ENCODE measurements at places on chromosomes 1 and 21.
A peak's percentile ranks its signal among the peaks of the same experiment; 100 is the strongest.

DNA sequence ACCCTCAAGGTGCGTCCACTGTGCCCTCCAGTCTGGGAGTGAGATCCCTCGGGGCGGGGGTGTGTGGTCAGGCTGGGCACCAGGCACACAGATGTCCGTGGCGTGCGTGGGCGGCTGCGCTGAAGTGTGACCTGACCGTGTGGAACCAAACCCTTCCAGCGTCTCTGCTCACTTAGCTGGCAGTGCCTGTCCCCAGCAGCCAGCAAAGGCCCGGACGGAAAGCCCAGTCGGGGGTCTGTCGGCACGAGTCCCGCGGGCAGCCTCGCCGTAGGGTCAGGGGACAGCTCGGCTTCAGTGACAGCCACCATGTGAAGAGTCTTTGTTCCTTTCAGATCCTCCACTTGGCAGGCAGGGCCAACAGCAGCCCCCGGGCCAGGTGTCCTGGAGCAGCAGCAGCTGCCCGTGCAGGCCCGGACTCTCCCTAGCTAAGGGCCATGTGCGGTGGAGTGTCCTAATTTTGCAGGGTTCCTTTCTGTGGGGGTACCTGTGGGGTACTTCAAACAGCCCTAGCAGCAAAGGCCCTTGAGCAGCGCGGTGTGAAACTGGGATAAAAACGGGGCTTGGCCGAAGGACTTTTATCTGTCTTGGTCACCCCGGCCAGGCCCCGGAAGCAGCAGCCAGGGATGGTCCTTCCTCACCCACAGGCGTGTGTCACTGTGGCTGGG lies 11.6 kb downstream of the TTLL10 start:
- DNase-seq: no peak

- DNase-seq: no peak
Measured at GRCh38 chr1:42692461-42692860, 10.2 kb downstream of the YBX1 start.

DNA sequence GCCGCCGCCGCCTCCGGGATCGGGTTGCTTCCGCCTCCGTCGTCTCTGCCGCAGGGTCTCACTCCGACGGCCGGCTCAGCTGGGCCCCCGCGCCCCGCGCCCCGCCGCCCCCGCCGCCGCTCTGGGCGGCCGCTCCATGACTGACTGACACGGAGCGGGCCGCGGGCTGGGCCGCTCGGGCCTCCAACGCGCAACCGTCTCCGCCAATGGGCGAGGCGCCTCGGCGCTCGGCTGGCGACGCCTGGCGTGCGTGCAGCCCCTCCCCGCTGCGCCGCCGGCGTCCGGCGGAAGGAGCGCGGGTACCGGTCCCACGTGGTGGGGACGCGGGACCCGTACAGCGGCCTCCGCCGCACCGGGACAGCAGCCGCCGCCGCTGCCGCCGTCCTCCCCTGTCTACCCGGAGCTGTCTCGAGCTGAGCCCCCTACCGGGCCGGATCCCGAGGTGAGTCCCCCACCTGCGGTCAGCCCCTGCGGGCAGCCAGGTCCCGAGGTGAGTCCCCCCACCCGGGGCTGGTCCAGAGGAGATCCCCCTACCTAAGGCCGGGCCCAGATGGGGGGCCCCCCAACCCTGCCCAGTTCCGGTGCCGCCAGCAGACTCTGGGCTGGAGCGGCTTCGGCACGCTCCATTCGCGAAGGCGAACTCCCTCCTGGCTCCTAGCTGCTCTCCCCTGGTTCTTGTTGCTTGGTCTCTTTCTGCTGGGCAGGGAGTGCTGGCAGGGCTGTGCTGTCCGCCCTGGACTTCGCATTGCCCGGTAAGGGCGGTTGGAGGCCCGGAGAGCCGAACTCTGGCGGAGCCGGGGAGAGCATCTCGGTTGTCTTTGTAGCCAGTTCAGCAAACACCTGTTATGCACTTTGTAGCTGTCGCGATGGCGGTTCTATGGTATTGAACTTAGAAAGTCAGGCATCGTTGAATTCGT lies at the start of the genes TAF5L and URB2:
TSS of gene TAF5L (minus strand) at position 208 of the 917 bp plus-strand sequence. CDS start 11,640 bp downstream, outside the sequence.
TSS of gene URB2 (plus strand) at position 333 of the 917 bp plus-strand sequence. CDS start 1,387 bp downstream, outside the sequence.
- peak; percentile 90 for DNase-seq

GRCh38 chr1:25697435-25698217 lies 81.0 kb downstream of the MAN1C1 start:
- DNase-seq: no peak

DNA sequence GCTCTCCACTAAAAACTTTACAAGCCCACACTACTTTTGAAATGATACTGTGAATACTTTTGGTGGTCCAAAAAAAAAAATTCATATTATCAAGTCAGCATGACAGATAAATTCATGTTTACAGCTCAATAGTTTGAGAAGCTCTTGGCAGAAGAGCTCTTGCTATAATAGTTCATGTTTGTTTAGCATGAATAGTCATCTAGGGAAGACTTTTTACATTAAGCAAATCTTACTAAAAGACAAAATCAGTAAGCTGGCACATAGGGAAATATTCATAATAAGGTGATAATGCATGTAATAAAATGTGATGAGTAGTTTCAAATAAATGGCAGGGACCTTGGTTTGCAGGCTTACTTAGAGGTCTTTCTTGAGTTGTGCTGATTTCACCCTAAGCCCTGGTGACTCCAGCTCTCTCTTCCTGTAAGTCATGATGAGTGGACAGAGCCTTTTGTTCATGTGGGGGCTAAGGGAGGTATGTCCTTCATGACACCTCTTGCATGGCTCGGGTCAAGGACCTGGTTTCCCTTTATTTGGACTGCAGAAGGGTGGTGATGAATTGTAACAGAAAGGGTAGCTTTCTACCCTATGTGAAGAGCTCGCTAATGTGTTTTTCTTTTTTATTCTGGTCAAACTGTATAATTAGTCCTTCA lies 166.7 kb downstream of the GABPA start:
- DNase-seq: no peak

DNA sequence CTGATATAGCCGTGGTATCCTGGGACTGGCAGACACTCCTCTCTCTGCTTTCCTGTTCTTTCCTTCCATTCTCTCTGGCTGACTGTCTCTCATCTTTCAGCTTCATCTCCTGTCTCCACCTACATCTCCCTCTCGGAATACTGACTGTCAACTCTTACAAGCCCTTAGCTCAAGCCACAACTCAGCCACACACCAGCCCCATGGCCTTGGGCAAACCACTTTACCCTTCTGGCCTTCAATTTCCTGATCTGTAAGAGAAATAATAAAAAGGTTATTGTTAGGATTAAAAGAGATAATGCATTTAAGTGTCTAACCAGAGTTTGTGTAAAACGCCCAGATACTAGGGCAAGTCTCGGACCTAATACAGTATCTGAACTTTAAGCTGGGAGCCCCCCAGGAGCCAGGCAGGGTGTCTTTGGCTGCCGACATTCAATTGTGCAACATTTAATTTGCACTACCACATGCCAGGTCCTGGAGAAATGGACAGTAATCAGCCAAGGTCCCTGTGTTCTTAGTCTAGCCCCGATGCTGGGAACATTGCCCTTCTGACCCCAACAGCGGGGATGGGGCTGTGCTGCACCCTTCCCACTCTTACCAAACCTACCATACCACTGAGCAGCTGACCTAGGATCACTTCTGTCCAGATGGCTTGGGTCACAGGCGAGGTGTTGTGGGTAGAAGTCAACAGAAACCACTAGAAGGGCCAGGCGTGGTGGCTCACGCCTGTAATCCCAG lies 5.1 kb downstream of the ECHDC2 start:
- DNase-seq: no peak

GRCh38 chr1:154433161-154433764 lies 28.1 kb downstream of the IL6R start:
- DNase-seq: no peak

GRCh38 chr1:54806931-54807611 lies 5.9 kb upstream of the TTC22 start:
- no peak for DNase-seq

DNA sequence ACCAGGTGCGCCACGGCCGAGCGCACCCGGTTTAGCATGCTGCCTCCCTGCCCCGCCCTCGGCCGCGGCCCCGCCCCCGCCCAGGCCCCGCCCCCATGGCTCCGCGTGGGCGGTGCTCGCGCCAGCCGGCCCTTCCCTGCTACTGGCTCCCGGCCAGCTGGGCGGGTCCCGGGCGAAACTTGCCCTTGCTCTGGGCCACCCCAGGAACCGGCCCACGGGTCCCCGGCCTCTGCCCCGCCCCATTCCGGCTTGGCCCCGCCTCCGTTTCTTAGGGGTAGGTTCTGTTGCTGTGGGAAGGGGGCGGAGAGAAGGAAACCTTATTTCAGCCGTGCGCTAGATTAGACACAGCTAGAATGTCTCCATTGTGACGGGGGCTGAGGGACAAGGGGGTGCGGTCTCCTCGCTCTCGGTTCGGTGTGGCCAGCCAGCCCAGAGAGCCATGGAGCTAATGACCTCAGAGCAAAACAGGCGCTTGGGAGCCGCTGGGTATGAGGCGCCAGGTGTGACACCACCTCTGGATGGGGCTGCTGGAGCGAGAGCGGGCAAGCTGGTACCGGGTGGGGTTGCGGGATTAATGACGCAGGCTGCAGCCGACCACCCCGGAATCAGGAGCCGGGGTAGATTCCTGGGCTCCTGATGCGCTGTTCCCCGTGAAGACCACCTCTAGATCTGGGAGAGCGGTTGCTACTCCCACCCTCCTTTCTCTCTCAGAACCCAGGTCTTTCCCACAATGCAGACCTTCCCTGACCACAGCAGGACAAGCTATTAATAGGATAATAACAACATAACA lies at the start of gene PPM1J:
TSS of gene PPM1J (minus strand) at position 69 of the 790 bp plus-strand sequence. CDS start at position 38, 31 bp downstream.
- DNase-seq: peak; percentile 98

DNA sequence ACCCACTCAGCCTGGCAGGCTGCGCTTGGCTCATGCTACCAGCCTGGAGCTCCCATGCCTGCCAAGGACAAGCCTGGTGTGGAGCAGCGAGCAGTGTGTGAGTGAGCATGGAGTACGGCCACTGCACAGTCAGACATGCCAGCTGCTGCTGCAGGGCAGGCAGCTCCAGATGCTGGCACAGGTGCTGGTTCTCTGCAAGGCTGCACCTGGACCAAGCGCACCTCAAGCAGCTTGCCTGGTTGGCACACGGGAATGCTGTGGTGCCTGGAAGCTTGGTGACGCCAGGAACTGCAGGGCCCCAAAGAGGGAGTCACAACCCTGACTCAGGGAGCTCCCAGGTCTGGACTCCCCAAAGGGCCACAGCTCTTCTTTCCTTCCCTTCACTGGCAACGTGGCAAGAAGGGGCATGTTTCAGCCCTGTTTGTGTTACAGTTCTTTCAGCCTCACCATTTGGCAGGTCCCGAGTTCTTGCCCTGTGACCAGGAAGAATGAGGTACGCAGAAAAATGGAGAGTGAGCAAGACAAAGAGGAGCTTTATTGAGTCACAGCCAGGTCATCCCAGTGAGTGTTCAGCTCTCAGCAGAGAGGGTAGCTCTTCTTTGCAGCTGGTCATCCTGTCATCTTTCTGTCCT lies 26.1 kb downstream of the ACOT7 start:
- DNase-seq: no peak

- DNase-seq: no peak
Measured at GRCh38 chr21:31892686-31893085, 19.9 kb downstream of the HUNK start.

DNA sequence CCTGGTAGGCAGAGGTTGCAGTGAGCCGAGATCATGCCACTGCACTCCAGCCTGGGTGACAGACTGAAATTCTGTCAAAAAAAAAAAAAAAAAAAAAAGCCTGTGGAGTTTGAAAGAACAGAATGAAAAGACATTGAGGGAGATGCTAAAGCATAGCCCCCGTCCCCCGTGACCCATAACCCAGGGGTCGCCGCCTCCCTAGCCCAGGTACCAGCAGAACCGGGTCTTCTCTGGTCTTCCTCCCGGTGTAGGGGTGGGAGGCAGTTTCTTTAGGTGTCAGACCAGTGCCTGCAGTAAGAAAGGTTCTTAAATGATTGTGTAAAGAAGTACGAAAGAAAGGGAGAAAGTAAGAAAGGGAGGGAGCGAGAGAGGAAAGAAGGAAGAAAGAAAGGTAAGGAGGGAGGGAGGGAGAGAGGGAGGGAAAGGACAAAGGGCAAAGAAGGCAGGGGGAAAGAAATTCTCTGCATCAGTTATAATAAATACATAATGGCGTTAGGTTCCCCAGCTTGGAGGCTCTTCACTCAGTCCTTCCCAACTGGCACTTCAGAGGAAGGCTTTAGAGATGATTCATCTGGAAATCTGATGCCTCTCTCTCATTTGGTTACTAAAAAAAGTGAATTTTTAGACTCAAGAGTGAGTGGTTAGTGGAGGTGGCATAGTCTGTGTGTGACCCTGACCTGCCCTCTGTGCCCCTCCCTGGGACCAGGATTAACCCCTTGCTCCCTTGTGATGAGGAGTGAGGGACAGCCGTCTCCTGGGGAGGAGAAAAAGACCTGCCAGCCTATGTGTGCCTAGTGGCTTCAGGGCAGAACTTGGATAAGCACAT lies 1.1 kb downstream of the IL24 start:
- no peak for DNase-seq

- no peak for DNase-seq
Measured at GRCh38 chr1:225990705-225991464, 8.3 kb downstream of the SDE2 start.

DNA sequence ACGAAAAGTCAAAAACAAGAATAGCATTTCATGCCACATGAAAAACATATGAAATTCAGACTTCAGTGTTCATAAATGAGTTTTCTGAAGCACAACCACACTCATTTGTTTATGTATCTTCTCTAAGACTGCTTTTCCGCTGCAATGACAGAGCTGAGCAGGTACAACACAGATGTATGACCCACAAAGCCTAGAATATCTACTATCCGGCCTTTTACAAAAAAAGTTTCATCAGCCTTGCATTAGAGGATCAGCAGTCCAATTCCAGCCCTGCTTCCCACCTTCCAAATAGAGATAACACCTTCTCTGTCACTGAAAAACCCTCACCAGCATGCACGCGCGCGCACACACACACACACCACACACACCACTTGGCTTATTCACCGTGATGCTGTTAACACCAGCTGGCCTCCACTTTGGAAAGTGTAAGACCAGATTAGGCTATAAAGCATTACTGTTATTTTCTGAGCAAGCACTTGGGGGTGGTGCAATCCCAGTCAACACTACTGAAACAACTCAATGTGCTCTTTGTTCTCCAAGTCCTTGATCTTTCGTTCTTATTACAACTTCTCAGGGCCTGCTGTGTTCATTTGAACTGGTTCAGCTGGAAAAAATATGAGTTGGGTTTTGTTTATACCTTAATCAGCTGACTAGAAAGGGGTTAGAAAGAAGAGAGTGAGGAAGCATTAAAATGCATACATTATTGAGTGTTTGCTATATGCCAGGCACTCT lies 90.0 kb downstream of the GLUL start:
- no peak for DNase-seq

DNA sequence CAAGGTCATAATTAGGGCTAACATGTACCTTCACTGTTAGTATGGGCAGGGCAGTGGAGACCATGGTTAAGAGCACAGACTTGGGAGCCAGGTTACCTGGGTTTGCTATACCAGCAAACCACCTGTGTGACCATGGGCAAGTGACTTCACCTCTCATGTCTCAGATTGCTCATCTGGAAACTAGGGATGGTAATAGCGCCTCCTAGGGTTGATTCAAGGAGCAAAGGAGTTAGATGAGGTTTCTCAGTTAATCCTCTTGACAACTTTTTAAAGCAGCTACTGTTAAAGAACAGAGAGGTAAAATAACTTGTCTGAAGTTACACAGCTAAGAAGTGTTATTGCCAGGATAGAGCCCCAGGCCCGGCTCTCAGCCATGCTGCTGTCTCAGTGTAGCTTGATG lies 790 bp upstream of the MATN1 start:
- DNase-seq: no peak

Measured in NAMALWA (cell line).